ENCODE measurements at places on chromosomes 16 and 17.

DNA sequence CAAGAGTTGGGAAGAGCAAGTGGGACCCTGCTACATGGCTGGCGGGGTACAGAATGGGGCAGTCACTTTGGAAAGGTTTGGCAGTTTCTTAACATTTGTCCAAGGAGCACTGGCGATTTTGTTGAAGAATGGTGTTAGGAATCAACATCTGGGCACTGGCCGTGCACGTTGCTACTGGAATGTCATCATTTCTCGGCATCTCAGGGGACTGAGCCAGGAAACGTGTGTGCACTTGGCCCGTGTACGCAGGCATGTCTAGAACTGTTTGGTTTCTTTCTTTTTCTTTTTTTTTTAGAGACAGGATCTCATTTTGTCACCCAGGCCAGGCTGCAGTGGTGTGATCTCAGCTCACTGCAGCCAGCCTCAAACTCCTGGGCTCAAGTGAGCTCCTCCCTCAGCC lies 17.3 kb upstream of the FOXK2 start:
- DNase-seq, result peak; percentile 46

- DNase-seq, result no peak
Measured at GRCh38 chr17:77869041-77869599, 89.4 kb upstream of the TNRC6C start.

- no peak for DNase-seq
Measured at GRCh38 chr16:57754354-57755060, 18.9 kb downstream of the KATNB1 start.

- no peak for DNase-seq
Measured at GRCh38 chr17:12522743-12523183, 142.9 kb upstream of the MYOCD start.

- DNase-seq, result peak; percentile 33
Measured at GRCh38 chr17:50421308-50422051, 4.5 kb upstream of the ACSF2 start.

- DNase-seq, result no peak
Measured at GRCh38 chr16:87721622-87722585, 43.9 kb downstream of the KLHDC4 start.

- DNase-seq, result no peak
Measured at GRCh38 chr17:30381340-30381659, 2.6 kb downstream of the CPD start.

- DNase-seq, result no peak
Measured at GRCh38 chr16:88533381-88533917, 36.8 kb upstream of the ZC3H18 start.

GRCh38 chr16:17470182-17470907 lies 415 bp downstream of the XYLT1 start:
- DNase-seq, result peak; percentile 27

- DNase-seq, result no peak
Measured at GRCh38 chr16:86059253-86060171, 160.6 kb downstream of the IRF8 start.

- no peak for DNase-seq
Measured at GRCh38 chr17:19383681-19384470, 3.1 kb downstream of the MFAP4 start.

- DNase-seq, result no peak
Measured at GRCh38 chr17:2157675-2158395, 102.9 kb downstream of the HIC1 start.

GRCh38 chr16:4403133-4403949 lies 13.1 kb downstream of the CORO7 start:
- DNase-seq, result no peak

DNA sequence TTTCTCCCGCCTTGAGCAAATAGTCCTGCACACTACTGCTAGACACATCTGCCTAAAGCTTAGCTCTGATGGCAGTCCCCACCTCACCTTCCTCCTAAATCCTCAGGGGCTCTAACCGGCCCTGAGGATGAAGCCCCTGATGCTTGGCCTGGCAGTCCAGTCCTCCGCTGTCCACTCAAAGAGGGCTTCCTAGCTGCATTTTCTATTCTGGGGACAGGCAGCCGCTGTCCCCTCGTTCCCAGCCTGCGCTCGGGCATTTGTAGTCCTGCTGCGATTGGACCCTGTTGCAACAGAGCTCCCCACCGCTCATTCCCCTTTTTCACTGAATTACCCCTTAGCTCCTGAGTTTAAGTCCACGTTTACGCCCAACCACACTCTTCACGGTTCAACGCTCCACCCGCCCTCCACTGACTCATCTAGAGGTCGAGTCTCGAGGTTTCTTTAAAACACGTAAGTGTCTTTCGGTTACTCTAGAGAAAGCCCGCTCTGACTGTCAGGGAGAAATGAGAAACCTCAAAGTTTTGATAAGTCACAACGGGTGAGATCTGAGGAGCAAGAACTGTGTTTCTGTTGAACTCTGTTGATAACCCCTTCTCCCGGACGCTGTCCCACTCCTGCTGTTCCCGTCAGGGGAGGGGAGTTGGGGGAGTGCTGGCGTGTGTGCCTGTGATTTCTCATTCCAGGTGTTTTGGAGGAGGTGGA lies 4.5 kb downstream of the CCR7 start:
- DNase-seq, result no peak

- DNase-seq, result no peak
Measured at GRCh38 chr17:17934806-17935205, 37.4 kb downstream of the TOM1L2 start.

DNA sequence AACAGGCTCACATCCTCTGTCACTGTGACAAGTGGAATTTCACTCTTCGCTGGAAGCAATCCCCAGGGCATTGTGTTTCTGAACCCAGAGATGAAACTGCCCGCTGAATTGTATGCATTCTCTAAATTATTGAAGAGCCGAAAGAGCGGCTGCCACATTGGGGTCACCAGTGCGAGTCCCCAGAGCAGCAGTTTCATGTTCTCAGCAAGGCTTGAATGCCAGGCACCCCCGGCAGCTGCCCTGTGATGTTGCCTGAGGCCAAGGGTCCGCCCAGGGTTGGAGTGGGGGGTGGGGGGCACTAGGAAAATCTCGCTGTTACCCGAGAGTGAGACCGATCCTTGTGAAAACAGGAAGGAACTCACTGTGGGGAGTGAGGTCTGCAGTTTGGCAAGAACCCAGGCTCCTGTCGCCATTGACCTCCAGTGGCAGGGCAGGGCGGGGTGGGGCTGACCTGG lies 20.7 kb upstream of the BCAR1 start:
- DNase-seq, result no peak

- DNase-seq, result no peak
Measured at GRCh38 chr17:57269052-57269451, 12.7 kb downstream of the MSI2 start.

All from NCI-H2171 treated with DMSO at 0.1 percent for 48 hours (cell line).